ENCODE measurements at places on chromosomes 7 and 10. TPM values are rescaled to one million over a fixed set of nuclear protein-coding genes. Genes with fewer than 3 reads are reported as not detected.

Gene FAM25A
- not detected for total RNA-seq

Gene C10orf105
- total RNA-seq = under 0.01 TPM

Gene SLC26A3
- total RNA-seq = not detected

Gene INSYN2A
- total RNA-seq = under 0.01 TPM

Gene NKX6-2
- total RNA-seq = not detected

Gene JCAD
- total RNA-seq = 10.2 TPM

Gene AKR1C8
- not detected for total RNA-seq

Gene NUTM2E
- total RNA-seq = not detected

Gene MYO3A
- not detected for total RNA-seq

Gene ACSL5
- 1.4 TPM for total RNA-seq

Gene TRIM4
- 26.9 TPM for total RNA-seq

Gene SPDYE6
- not detected for total RNA-seq

Gene AASS
- 27.6 TPM for total RNA-seq

Gene OR13A1
- total RNA-seq = under 0.01 TPM

Gene ANXA8L1
- 10.3 TPM for total RNA-seq

Gene TRIL
- total RNA-seq = 0.22 TPM

Gene PAPOLB
- total RNA-seq = under 0.01 TPM

Gene CLRN3
- not detected for total RNA-seq

Gene GPR37
- total RNA-seq = 4.6 TPM

Gene NEURL1
- total RNA-seq = 1.5 TPM

Gene IGFBP1
- total RNA-seq = 0.22 TPM

Gene OR9A2
- total RNA-seq = not detected

Gene FOXI2
- total RNA-seq = not detected

Gene PPP1R17
- total RNA-seq = not detected

Gene GJD4
- total RNA-seq = not detected

Gene CARD11
- 0.88 TPM for total RNA-seq

Gene DDC
- not detected for total RNA-seq

Gene FAM25G
- not detected for total RNA-seq

Gene CHAT
- not detected for total RNA-seq

Gene CADPS2
- 19.9 TPM for total RNA-seq

Gene KLF14
- 0.22 TPM for total RNA-seq

Gene SPDYE11
- not detected for total RNA-seq

Gene SLC13A1
- total RNA-seq = not detected

Gene SLC39A12
- not detected for total RNA-seq

Gene GRID2IP
- total RNA-seq = not detected

Gene PDK4
- total RNA-seq = under 0.01 TPM

Gene SCART1
- total RNA-seq = 3.1 TPM

Gene GATAD1
- 21.8 TPM for total RNA-seq

Gene CCDC6
- 33.9 TPM for total RNA-seq

Gene TCERG1L
- not detected for total RNA-seq

Gene SPDYE3
- total RNA-seq = not detected

Gene MCU
- 22.8 TPM for total RNA-seq

Gene CCM2
- total RNA-seq = 39.2 TPM

Gene MICALL2
- total RNA-seq = 33.6 TPM

Gene GHRHR
- total RNA-seq = not detected

Gene ASL
- total RNA-seq = 67.3 TPM

Gene MKX
- 0.14 TPM for total RNA-seq

Gene ELAPOR2
- total RNA-seq = 5.4 TPM

Gene ICA1
- 0.88 TPM for total RNA-seq

Gene SUN3
- total RNA-seq = not detected

Gene ITPRID1
- not detected for total RNA-seq

Gene FOXP2
- not detected for total RNA-seq

Gene ERVW-1
- total RNA-seq = not detected
